Mesendoderm (in vitro differentiated cells): ENCODE measurements at places on chromosomes 12 and 14.

DNA sequence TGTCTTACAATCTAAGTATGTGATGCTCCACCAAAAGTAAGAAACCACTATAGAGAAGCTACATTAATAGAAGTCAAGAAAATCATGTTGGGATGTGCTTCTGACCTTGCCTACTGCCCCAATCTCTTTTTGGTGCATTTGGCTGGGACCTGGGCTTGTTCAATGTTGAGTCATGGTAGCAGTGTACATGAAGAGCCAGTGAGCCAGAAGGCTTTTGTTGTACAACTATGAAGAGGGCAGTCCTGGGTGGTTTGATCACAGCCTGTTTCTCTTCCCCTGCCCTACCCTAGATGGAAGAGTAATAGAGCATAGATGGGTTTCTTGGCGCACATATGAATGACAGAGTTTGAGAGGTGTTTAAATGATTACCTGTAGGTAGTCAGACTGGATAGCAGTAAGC, 56.4 kb downstream of the UBR7 start:
- H3K4me1 ChIP-seq = peaks cover 4% of the 10 kb centered on the region
- no peak overlapping the region for H3K4me3 ChIP-seq
- no peaks in the 10 kb centered on the region for H3K27me3 ChIP-seq
- H3K27ac ChIP-seq = no peak overlapping the region
- DNase-seq = no peak

- no peak overlapping the region for H3K27ac ChIP-seq
- H3K27me3 ChIP-seq = no peaks in the 10 kb centered on the region
- H3K4me3 ChIP-seq = no peak overlapping the region
- no peaks in the 10 kb centered on the region for H3K36me3 ChIP-seq
- DNase-seq = no peak
Measured at GRCh38 chr14:94364964-94365363, 23.4 kb downstream of the SERPINA1 start.

- H3K4me1 ChIP-seq = no peaks in the 10 kb centered on the region
- no peak overlapping the region for H3K4me3 ChIP-seq
- H3K27me3 ChIP-seq = no peaks in the 10 kb centered on the region
- H3K36me3 ChIP-seq = no peaks in the 10 kb centered on the region
Measured at GRCh38 chr14:79658769-79659168, 552.5 kb downstream of the DIO2 start.

- no peak overlapping the region for H3K4me3 ChIP-seq
- peaks cover 3% of the 10 kb centered on the region for H3K4me1 ChIP-seq
- DNase-seq = no peak
- no peaks in the 10 kb centered on the region for H3K36me3 ChIP-seq
- H3K27me3 ChIP-seq = peaks cover 32% of the 10 kb centered on the region
Measured at GRCh38 chr12:49086116-49086515, 8.5 kb downstream of the DHH start.

DNA sequence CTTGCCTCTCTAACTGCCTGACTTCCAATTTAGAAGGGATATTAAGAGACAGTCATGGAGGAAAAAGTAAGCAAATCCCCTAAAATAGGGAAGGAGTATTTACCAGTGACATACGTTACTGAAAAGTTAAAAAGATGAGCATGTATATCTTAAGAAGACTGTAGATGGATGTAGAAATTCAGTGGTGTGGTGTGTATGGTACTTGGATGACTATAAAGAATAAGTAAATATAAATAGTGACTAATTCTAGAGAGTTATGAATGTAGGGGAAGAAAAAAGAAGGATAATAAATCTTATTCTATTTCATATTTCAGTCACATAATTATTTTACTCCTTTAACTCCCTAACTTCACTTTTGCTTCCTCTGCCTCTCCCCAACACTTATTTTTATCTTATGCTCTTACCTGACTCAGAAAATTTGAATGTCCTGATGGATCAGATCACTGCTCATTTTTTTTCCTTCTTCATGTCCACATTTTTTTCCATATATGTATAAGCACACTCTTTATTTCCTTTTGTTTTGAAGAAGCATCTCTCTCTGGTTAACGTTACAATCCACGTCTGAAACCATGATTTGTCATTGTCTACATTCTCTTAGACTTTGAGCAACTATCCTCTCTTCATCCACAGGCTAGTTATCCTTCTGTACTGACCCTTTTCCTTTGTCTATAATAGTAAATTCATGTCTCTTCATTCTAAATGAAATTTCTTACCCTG, 422.7 kb upstream of the SYT1 start:
- no peak overlapping the region for H3K27ac ChIP-seq
- no peaks in the 10 kb centered on the region for H3K27me3 ChIP-seq
- H3K4me3 ChIP-seq = no peak overlapping the region
- DNase-seq = no peak
- no peaks in the 10 kb centered on the region for H3K4me1 ChIP-seq

DNA sequence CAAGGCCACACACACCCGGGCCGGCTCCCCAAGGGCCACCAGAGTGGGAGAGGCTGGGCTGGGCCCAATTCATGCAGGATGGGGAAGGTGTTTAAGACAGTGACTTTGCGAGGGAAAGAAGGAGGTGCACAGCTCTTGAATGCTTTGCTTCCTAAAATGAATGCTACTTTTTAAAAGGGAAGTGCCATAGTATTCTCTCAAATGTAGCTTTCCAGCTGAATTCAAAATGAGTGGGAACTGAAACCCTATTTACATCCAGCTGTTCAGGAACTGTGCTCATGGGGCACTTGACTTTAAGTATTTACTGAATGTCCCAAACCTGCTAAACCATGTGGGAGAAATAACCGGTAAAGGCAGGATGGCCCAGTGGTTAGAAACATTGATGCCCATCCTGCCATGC, 7.6 kb downstream of the ITPK1 start:
- H3K27ac ChIP-seq = no peak overlapping the region
- no peak overlapping the region for H3K4me3 ChIP-seq
- H3K36me3 ChIP-seq = no peaks in the 10 kb centered on the region
- peaks cover under 1% of the 10 kb centered on the region for H3K4me1 ChIP-seq
- H3K27me3 ChIP-seq = no peaks in the 10 kb centered on the region

GRCh38 chr14:92613008-92613658, 99.6 kb downstream of the RIN3 start:
- H3K4me1 ChIP-seq = no peaks in the 10 kb centered on the region
- no peak overlapping the region for H3K27ac ChIP-seq
- peak; percentile 88 for DNase-seq
- no peak overlapping the region for H3K4me3 ChIP-seq

GRCh38 chr12:93714382-93714781, 37.2 kb downstream of the CRADD start:
- H3K4me1 ChIP-seq = no peaks in the 10 kb centered on the region
- H3K27ac ChIP-seq = no peak overlapping the region
- H3K27me3 ChIP-seq = no peaks in the 10 kb centered on the region
- H3K4me3 ChIP-seq = no peak overlapping the region
- peak; percentile 44 for DNase-seq
- no peaks in the 10 kb centered on the region for H3K36me3 ChIP-seq

DNA sequence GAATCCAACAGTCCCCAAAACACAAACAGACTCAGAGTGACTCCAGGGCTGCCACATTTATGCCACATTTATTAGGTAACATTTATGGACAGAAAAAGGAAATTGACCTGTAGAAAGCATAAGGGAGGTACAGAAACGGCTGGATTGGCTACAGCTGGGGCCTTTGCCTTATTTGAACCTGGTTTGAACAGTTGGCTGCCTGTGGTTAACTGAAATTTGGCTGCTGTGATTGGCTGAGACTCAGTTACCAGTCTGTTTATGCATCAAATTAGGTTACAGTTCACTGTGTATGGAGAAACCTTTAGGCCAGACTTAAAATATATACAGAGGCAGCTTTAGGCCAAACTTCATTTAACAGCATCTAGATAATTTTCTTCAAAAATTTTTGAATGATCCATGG, 27.8 kb upstream of the PCNX1 start:
- DNase-seq = no peak
- no peak overlapping the region for H3K27ac ChIP-seq
- H3K4me1 ChIP-seq = no peaks in the 10 kb centered on the region
- H3K36me3 ChIP-seq = no peaks in the 10 kb centered on the region

- DNase-seq = peak; percentile 37
- no peaks in the 10 kb centered on the region for H3K36me3 ChIP-seq
- H3K4me1 ChIP-seq = peaks cover 10% of the 10 kb centered on the region
- H3K27me3 ChIP-seq = no peaks in the 10 kb centered on the region
Measured at GRCh38 chr14:69633238-69633637, 21.8 kb downstream of the SUSD6 start.

GRCh38 chr12:92493816-92494215, 209.0 kb upstream of the PLEKHG7 start:
- DNase-seq = no peak
- H3K27ac ChIP-seq = no peak overlapping the region
- H3K27me3 ChIP-seq = no peaks in the 10 kb centered on the region
- H3K4me1 ChIP-seq = no peaks in the 10 kb centered on the region
- H3K4me3 ChIP-seq = no peak overlapping the region
- H3K36me3 ChIP-seq = no peaks in the 10 kb centered on the region

DNA sequence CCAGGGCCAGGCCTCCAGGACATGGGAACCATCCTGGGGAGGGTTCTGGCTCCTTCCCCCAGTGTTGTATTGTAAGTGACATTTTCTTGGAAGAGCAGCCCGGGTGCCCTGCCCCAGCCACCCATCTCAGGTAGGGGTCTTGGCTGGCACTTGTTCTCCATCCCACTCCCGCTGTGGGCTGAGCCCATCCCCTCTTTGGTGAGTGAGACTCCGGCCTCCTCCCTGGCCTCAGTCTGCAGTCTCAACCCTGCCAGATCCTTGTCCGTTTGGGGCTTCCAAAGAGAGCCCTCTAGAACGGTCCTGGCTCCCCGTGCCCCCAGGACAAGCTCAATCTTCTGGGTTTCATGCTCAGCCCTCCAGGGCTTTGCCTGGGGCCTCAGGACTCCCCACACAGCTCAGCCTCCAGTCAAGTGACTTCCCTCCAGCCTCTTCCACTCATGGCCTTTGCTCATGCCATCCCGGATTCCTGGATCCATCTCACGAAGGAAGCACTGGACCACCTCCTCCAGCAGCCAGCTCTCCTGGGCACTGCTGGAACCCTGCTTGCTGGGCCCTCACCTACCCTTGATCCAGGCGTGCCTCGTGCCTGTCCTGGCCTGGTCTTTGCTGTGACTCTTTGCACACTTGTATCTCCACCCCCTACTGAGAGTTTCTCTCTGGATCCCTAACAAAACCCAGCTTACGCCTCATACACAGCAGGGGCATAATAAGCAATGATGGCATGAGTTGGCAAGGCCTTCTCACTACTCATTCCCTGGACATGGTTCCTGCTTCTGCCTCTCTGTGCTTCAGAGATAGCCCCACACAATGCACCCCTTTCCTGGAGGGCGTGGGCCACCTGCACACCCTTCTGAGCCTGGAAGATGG, 297.4 kb upstream of the RTL1 start:
- H3K4me1 ChIP-seq = no peaks in the 10 kb centered on the region
- H3K27me3 ChIP-seq = no peaks in the 10 kb centered on the region
- H3K27ac ChIP-seq = no peak overlapping the region
- no peak for DNase-seq

- H3K4me1 ChIP-seq = no peaks in the 10 kb centered on the region
- H3K4me3 ChIP-seq = no peak overlapping the region
- H3K27ac ChIP-seq = no peak overlapping the region
Measured at GRCh38 chr12:80101126-80101525, 1.8 kb downstream of the OTOGL start.

GRCh38 chr12:19792028-19792427, 352.7 kb downstream of the AEBP2 start:
- no peaks in the 10 kb centered on the region for H3K4me1 ChIP-seq
- no peaks in the 10 kb centered on the region for H3K36me3 ChIP-seq
- no peaks in the 10 kb centered on the region for H3K27me3 ChIP-seq

GRCh38 chr14:38693423-38693822, 409.6 kb downstream of the SEC23A start:
- H3K27me3 ChIP-seq = peaks cover 2% of the 10 kb centered on the region
- no peaks in the 10 kb centered on the region for H3K36me3 ChIP-seq
- no peak overlapping the region for H3K4me3 ChIP-seq
- no peak overlapping the region for H3K27ac ChIP-seq
- peaks cover 2% of the 10 kb centered on the region for H3K4me1 ChIP-seq

- H3K36me3 ChIP-seq = no peaks in the 10 kb centered on the region
- H3K27ac ChIP-seq = no peak overlapping the region
- DNase-seq = peak; percentile 42
- H3K4me1 ChIP-seq = no peaks in the 10 kb centered on the region
- H3K4me3 ChIP-seq = peak overlapping the region; percentile 62
Measured at GRCh38 chr12:754851-755562, 2.6 kb downstream of the WNK1 start.

DNA sequence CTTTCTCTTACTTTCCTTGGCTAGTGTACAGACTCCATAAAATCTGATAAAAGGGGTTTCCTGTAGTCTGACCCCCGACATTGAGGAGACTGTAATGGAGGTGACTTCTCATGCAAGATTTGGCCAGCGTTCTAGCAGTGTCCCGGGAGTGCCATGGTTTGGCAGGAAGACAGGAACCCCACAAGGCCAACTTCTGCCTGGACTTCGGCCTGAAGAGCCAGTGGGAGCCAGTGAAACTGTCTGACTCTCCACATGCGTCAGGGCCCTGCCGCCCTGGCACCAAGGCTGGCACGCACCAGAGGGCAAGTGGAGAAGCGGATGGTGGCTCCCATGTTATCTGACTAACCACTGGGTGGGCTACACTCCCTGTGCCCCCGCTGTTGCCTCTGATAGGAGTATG, 70.5 kb downstream of the TMEM260 start:
- no peaks in the 10 kb centered on the region for H3K4me1 ChIP-seq
- no peak for DNase-seq
- H3K36me3 ChIP-seq = no peaks in the 10 kb centered on the region
- H3K27me3 ChIP-seq = no peaks in the 10 kb centered on the region
- no peak overlapping the region for H3K27ac ChIP-seq

- no peak overlapping the region for H3K27ac ChIP-seq
- no peak overlapping the region for H3K4me3 ChIP-seq
- H3K4me1 ChIP-seq = peaks cover 24% of the 10 kb centered on the region
Measured at GRCh38 chr14:68563251-68564131, 229.4 kb downstream of the ZFP36L1 start.
